ENCODE measurements at places on chromosomes 6 and 20.

- DNase-seq = no peak
Observed at GRCh38 chr20:26163890-26164289, 467.2 kb upstream of the ZNF337 start.

DNA sequence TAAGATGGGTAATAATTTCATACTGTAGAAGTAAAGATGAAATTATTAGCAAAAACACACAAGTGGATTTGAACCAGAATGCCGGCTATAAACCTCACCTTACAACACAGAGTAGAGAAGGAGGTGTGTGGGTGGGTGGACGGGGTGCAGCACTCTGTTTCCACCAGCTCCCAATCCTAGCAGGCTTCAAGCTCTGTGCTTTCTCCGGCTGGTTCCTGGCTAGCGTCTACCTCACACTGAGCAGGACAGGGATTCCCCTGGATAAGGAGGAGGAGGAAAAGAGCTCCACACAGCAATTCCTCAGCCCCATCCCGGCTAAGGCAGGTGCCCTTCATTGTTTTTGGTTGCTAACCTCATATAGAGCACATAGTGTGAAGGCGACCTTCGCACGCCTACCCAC is 453.3 kb downstream of the C6orf118 start:
- no peak for DNase-seq

GRCh38 chr6:136137008-136137692 is 113.0 kb downstream of the MTFR2 start:
- DNase-seq = no peak

DNA sequence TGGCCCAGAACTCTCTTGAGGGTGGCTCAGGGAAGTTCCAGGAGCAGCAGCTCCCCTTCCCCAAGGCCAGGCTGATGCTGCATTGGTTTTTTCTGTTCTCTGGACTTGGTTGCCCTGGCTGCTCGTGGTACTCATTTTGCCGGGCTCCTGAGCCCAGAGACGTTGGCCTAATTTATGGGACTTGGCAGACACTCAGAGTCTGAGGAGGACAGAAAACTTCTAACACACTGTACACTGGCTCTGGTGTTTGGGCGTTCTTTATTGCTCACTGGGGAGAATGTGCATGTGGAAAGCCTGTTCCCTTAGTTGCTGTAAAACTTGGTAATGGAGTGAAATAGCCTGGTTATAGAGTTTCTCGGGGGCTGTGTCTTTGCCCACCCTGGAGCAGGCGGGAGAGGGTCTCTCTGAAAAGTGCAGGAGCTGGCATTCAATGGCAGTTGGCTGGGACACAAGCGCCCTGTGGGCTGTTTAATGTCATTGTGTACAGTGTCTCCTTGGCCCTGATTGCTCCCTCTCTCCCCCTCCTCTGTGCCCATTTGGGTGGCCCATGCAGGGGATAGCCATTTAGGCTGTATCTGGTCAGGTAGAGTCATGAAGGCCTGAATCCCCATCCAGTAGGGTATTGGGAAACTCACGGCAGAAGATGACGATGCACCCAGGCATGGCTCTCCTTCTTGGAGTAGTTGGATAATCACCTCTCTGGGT is 109.3 kb downstream of the CDC5L start:
- DNase-seq = no peak

DNA sequence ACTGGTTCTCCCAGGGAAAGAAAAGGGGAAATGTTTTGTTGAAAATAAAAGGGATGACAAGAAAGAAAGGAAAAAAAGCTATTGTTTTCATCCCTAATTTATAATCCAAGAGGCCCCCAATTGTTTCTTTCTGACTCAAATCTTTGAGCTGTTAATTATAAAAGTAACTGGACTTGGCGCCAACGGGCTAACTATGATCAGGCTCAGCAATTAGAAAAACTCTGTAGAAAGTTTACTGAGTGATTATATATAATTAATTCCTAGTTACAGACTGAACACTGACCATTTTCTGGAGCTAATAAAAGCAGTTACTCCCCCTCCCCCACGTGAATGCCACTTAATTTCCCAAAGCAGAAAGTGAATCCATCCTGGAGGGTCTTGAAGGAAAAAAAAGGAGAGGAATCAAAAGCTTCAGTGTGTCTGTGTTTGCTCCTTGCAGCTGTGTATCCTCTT is 3.2 kb downstream of the ZMYND8 start:
- no peak for DNase-seq

- no peak for DNase-seq
Observed at GRCh38 chr20:51622004-51622874, 79.7 kb upstream of the NFATC2 start.

DNA sequence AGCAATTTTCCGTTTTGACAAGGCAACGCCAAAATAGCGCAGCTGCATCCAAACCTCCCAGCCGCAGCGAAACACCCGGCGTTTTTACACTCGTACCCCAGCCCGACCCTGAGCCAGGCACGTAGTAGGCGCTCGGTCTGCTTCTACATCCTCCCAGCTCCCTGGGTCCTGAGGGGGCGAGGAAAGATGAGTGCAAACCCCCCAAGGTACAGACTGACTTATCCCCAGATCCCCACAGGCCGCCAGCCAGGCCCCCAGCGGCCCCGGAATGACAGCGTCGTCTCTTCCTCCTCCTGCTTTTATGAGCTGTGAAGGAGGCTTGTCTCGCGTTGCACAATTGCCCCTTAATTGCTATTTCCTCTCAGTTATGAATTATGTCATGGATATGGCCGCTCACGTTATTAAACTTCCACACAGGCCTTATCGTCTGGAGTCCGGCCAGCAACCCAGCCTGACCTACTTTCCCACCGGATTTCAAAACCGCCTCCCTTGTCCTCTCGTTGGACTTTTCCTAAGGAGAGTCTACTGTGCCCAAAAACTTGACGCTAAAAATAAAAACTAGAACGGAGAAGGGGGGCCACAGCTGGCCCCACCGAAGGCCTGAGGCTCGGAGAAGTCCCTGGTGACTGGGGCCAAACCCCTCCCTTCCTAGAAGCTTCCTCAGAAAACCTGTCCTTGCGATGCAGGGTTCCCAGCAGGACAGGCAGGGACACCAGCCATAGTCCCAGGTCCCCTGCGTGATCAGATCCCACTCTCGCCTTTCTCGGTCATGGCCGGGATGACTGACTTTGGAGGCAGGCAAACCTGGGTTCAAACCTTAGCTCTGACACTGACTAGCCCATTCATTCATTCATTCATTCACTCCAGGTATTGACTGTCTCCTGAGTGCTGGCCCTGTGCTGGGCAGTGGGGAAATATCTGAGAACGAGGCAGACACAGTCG is 130.9 kb upstream of the PTPN1 start:
- peak; percentile 20 for DNase-seq

DNA sequence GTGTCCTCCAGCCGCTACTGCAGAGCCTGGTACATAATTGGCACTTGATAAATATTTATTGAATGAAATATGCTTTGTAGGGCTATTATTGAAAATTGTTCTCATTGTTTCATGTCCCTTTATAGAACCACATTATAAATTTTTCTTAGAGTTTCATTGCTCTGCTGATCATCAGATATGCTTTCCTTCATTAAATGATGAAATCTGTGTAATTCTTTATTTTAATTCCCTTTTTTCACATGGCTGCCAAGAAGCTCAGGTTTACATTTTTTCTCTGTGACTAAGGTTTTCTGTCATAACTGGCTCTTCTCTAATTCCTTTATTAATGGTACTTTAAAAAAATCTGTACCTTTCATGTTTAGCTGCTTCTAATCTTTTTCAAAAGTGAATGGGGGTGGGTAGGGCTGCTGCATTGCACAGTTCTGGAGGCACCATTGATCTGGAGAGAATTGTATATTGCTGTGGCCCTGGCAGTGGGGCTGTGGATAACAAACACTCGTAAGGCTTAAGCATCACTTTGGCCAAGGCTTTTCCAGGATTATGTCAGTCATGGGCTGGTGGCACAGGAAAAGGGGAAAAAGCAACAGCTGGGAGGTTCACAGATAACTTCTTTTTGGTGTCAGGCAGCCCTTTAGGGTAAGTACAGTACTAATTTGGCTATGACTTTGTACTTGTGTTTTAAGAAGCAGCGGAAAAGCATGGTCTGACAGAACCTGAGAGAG is 43.8 kb downstream of the ARFGEF2 start:
- no peak for DNase-seq

DNA sequence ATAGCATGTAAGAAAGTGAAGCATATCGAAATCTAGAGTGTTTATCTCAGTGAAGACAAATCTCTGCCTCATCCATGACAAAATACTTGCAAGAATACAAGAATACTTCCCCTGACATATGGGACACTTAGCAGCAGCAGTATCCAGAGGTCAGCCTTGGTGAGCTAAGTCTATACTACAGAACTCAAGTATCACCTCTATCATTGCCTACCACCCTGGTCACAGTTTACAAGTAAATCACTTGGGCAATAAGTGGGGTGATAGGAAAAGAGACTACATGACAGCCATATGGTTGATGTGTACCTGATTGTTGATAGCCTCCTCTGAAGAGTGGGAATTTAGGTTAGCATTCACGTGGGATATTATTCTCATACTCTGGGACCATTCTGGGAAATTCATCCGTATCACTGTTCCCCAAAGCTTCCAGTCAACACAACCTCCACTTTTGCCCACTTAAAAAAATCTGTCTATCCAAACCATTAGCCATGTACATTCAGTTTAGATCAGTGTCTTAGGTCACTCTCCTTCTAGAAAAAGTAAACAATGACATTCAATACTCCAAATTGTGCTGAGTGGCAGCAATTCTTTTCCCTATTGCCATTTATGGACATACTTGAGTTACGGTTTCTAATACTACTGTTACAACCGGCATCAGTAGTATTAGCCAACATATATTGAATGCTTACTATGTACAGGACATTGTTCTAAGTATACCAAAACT is 118.2 kb upstream of the PRSS16 start:
- DNase-seq = no peak

DNA sequence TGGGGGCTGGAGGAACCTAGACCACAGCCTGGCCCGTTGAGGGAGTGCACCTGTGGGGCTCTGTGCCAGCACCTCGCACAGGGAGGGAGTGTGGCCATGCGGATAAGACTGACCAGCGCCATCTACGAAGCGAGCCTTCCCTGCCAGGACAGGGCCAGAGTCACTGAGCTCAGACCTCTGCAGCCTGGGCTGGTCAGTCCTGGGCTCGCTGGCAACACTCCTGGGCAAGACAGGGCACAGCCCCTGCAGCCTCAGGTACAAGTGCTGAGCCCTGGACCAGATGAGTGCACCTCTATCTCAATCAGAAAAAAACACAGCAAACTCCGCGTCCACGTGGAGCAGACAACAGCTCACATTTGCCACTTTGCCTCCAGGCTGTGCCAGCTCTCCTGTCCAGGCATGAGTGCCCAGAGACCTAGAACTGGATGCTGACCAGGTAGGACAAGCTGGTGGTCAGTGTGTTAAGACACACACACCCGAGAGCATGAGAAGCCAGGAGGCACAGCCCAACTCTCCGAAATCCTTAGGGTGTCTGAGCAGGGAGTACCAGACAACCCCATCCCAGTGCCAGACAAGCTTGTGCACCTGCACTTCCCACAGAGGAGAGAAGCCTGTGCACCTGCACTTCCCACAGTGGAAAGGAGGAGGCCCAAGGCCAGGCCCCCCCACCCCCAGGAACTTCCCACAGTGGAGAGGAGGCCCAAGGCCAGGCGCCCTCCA is 4.9 kb downstream of the ARFRP1 start:
- no peak for DNase-seq

GRCh38 chr6:25381077-25381476 is 101.9 kb downstream of the CARMIL1 start:
- no peak for DNase-seq

GRCh38 chr6:19180348-19181072 is 656.7 kb upstream of the ID4 start:
- no peak for DNase-seq

- DNase-seq = no peak
Observed at GRCh38 chr6:157139054-157139708, 184.1 kb downstream of the TMEM242 start.

- DNase-seq = no peak
Observed at GRCh38 chr6:90286884-90287488, 9.7 kb downstream of the BACH2 start.

DNA sequence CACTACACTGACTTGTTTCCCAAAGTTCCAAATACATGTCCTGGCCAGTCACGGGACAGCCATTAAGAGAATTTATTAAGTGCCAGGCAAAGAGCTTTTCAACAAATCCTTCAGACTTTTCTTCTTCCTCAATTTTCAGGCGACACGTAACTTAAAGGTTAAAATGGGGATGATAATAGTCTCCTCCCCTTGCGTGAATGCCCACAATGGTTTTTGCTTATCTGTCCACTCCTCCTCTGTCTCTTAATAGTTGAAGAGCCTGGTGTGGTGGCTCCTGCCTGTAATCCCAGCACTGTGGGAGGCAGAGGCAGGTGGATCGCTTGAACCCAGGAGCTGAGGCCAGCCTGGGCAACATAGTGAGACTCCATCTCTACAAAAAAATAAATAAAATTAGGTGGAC is 11.4 kb upstream of the PARD6B start:
- no peak for DNase-seq

DNA sequence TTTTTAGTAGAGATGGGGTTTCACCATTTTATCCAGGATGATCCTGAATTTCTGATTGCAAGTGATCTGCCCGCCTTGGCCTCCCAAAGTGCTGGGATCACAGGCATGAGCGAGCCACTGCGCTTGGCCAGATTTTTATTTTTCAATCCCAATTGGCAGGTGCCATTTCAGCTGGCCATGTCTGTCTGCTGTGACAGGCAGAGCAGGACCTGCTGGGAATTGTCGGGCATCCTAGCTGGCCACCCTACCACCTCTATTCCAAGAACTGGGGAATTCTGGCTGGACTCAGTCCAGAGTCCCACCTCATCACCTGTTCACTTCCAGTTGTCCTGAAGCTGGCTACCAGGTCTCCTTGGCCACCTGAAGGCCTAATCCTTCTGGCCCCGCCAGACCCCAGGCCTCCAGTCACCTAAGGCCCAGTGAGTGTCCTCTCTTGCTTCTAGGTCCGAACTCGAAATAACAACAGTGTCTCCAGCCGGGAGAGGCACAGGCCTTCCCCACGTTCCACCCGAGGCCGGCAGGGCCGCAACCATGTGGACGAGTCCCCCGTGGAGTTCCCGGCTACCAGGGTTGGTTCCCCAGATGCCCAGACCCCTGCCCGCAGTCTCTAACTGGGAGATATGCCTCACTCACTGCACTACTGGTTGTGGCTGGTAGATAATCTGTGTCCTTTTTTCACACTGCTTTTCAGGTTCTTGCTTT is 24.0 kb downstream of the DNMT3B start:
- DNase-seq = no peak

DNA sequence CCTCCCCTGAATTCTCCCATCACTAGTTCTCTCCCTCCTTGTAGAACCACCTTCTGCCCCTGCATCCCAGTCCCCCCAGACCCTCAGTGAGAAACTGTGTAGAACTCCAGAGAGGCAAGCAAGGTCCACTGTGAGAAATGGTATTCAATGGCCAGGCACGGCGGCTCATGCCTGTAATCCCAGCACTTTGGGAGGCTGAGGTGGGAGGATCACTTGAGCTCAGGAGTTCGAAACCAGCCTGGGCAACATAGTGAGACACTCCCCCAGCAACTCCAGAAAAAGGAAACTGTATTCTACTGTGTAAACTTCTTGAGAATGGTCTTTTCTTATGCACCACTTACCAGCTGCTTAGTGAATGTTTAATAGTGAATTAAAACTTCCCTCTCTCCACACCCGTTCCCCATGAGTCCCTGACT is 8.2 kb upstream of the CD83 start:
- DNase-seq = no peak

GRCh38 chr20:6480328-6481200 is 286.9 kb upstream of the BMP2 start:
- no peak for DNase-seq

GRCh38 chr20:24617080-24617432 is 147.6 kb downstream of the SYNDIG1 start:
- DNase-seq = no peak

- DNase-seq = no peak
Observed at GRCh38 chr6:111757342-111757741, 115.9 kb downstream of the FYN start.
